CD4-positive, alpha-beta T cell treated with Interleukin-4 for 4 hours (primary cell): ENCODE measurements at places on chromosomes 5 and 9.

DNA sequence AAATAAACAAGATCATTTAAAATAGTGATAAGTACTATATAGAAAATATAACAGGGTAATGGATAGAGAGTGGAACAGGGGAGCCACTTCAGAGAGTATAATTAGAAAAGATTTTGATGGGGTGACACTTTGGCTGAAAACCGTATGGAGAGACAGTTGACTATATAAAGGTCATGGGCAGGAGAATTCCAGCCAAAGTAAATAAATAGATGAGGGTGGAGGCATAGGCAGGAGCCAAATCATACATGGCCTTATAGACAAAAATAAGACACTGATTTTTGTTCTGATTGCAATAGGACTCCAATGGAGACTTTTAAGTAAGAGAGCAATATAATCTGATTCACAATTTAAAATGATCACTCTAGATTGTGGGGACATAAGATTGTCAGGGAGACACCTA lies 37.5 kb upstream of the NUDT12 start:
- DNase-seq: no peak

DNA sequence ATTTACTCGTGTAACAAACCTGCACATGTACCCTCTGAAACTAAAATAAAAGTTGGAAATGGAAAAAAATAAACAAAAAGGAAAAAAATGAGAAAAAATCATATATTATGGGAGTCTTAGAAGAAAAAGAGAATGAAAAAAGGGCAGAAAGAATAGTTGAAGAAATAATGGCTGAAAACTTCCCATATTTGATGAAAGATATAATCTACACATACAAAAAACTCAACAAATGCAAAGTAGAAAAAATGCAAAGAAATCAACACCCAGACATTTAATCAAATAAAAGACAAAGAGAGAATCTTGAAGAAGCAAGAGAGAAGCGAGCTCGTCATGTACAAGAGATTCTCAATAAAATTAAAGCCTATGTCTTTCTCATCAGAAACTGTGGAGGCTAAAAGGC lies 73.8 kb downstream of the SLC25A46 start:
- DNase-seq: no peak

DNA sequence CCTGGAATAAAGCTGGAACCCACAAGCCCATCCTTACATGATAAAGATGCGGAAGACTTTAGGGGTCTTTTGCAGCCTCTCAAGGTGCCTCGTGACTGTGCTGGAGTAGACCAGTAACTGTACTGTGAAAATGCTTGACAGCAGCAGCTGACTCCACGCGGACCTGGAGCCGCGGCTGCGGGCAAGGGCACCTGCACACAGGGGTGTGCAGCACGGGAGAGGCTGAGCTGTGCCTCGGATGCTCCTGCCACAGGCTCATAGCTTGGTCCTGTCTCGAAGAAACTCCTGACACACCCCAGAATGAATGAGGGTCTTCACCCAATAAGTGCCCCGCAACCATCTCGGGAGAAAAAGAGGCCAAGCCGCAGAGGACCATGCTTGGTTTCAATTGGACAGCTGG lies 40.3 kb upstream of the CEP72 start:
- DNase-seq: no peak

- no peak for DNase-seq
Measured at GRCh38 chr5:15993334-15993733, 186.3 kb downstream of the MARCHF11 start.

- no peak for DNase-seq
Measured at GRCh38 chr5:149953436-149954121, 7.0 kb upstream of the SLC26A2 start.

DNA sequence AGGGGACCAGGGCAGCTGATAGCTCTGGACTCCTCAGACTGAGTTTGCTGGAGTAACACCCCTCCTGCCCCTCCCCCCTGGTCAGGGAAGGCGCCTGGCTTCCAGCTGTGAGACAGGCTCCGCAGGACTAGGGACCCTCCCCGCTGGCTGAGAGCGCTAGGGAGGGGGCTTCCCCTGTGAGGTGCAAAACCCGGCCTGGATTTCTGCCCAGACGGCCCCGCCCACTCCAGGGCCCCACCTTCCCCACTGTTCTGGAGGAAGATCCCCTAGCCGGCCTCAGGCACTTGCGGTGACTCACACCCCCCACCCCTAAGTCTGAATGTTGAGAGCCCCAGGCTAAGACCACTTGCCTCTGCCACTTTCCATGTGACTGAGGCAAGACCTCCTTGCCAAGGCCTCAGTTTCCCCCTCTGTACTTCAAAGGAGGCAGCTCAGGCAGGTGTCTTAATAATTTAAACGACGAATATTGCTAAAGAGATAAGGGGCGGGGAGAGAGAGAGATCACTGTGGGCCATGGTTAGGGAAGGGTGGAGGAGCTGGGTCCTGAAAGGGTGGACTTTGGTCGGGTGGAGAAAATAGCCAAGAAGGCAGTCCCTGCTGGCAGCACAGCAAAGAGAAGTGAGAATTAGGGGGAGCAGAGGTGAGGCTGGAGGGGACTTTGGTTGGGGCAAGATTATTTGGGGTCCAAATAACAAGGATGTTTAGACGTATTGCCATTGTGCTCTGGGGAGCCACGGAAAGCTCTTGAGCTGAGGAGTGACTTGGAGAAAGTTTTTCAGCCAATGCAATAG lies 1.0 kb upstream of the DAB2IP start:
- DNase-seq: no peak

DNA sequence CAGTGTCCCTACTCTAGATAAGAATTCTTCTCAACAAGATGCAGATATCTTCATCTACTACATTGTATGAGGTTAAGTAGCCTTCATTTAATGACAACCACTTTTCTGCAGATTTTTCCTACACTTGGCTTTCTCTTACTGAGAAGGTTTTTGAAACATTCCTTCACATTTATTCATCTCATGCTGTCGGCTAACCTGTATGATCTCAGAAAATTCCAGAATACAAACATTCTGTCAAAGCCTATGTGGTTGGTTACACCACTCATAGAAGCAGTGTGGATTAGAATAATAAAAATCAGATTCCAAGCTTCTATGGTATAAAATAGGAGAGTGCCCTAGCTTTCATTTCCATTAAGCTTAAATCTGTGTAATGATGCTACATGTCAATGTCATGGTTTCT lies 39.4 kb upstream of the ERCC6L2 start:
- no peak for DNase-seq

DNA sequence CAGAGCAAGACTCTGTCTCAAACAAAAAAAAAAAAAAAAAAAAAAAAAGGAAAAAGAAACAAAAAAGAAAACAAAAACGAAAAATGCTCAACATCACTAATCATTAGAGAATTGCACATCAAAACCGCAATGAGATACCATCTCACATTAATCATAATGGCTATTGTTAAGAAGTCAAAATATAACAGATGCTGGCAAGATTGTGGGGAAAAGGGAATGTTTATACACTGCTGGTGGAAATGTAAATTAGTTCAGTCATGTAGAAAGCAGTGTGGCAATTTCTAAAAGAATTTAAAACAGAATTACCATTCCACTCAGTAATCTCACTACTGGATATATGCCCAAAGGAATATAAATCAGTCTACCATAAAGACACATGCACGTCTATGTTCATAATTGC lies 50.4 kb upstream of the PRR16 start:
- DNase-seq: no peak

DNA sequence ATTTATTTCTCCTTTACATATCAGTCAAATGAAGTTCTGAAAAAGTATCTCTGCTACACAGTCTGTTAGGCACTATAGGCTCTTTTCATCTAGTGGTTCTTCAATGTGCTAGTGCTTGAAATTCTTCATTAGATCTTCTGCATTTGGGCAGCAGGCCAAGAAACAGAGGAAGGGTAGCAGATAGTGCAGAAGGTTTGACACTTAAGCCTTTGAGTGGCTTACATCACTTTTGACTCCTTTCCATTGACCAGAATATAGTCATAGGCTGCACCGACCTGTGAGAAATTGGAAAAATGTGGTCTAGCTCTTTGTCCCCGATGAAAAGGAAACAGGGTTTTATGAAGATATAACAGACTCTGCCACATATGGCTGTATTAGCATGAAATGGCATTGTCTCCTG lies 459.5 kb upstream of the PTGER4 start:
- DNase-seq: no peak

- DNase-seq: no peak
Measured at GRCh38 chr9:78011049-78011448, 20.6 kb downstream of the GNAQ start.

- DNase-seq: no peak
Measured at GRCh38 chr5:56688402-56688801, 126.9 kb upstream of the MAP3K1 start.
